ENCODE measurements at places on chromosomes 7 and 10.

DNA sequence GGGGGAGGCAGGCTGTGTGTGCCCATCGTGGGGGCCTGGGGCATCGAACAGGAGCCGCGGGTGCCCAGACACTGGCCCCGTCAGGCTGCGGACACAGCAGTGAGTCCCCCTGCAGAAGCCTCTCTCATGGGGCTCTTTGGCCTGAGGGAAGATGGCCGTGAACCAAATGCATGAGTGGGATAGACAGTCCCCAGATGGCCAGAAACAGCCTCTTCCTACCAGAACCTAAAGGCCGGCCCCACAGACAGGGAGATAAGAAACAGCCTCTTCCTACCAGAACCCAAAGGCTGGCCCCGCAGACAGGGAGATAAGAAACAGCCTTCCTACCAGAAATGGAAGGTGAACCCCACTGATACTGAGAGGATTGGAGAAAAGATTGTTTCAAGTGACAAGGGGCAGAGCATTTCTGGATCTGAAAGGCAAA lies 16.6 kb downstream of the IDI2 start:
- DNase-seq = no peak

GRCh38 chr7:44065431-44066110 lies at the start of gene PGAM2:
Gene PGAM2 (minus strand): TSS chr7:44065567. CDS start chr7:44065529, 38 bp downstream.
- DNase-seq = no peak

DNA sequence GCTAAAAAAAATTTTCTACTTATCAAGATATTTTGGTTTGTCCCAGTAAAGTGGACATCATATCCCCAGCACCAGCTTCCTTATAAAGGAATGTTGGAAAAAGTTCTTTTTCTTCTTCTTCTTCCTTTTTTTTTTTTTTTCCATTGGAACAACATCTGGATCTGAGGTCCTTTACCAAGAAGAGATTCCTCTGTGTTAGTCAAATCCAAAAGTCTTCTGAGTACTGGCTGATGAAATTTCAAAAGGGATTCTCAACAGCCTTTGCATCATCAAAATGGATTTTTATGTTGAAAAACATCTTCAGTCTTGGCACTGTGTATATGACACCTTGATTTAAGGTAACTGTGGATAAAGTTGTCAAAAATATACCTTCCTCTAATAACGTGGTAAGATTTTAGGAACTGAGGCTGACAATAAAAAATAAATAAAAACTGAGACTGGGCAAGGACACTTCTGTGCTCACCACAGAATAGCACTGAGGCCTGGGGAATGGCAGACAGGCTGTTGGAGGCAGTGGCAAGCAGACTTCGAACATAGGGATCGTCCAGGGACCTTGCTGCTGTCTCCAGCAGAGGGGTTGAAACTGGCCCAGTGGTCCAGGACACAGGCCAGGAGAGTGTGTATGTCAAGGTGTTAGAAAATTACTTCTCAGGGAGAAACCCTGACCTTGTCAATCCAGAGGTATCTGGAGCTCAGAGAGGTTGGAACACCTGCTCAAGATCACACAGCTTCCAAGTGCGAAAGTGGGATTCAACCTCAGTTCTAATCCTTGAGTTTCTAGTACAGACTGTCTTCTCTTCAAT lies 130.4 kb downstream of the PTPN20 start:
- no peak for DNase-seq

DNA sequence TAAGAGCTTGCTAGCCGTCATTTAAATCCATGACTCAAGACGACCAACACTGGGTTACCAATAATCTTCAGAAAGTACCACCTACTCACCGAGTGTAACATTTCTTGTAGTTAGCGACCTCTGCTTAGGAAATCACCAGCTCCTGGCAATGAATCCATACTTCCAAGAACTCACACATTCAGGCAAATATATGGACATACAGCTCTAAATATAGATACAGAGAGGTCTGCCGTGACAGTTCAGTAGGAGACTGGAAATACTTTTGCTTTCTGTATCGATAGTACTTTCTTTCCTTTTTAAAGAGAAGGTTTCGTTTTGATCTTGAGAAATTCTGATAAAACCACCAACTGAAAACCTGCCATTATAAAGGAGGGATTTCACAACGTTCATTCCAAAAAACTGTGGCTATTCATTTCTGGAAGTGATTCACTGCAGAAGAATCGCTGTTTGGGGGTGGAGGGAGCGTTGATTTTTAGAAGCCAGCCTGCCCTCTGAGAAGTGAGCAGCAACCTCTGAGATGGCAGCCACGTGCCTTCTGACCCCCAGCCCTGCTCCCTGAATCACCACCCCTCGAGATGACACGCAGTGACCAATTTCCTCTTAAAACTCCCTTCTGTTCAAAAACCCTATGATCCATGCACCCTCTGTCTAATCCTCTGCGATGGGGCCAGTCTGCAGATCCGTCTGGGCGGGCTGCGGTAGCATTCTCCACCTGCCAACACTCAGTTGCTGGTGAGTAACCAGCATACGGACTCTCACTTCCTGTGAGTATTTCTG lies 179.0 kb upstream of the KLF14 start:
- DNase-seq = peak; percentile 79

DNA sequence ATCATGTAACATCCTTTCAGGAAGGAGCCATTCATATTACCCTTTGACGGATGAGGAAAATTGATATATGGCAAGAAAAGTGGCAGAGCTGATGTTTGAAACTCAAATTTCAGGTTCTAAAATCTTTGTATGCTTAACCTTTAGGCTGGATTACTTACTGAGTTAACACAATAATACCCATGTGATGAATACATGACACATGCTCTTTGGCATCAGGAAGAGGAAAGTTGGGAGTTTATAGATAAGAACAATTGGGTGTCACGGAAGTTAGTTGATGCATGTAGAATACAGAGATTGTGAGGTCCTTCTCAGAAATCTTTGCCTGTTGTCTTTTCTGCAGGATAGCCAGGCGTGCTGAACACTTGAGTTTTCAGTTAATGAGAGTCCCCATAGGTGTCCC lies 572.1 kb upstream of the POM121L12 start:
- no peak for DNase-seq

- DNase-seq = no peak
Observed at GRCh38 chr10:28480628-28480965, 52.3 kb upstream of the WAC start.

DNA sequence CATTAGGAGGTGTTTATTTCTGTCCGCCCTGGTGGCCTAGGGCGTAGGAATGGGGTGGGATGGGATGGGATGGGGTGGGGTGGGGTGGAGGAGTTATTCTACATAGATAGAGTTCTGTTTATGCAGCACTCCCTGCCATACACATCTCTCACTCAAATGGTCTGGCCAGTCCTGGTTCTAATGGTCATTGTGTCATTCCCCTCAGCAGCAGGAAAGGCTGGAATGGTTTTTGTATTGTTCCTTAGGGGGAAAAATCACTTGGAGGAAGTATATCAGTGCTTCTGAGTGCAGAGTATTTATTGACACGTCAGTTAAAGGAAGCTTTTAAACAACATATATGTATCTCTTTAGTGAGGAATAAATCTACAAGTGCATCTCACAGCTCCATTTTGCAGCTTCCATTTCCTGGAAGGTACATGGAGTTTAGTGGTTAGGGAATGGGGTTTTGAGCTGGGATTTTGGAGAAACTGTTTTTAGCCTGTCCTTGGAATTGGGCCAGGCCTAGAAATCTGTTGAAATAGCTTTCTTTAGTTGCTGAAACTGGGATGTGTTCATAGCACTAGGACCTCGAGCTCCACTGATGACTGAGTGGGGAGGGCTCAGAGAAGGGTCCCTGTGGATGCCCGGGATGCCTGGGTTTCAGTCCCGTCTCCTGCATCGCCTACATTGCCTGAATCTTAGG lies 8.3 kb downstream of the TSPAN14 start:
- DNase-seq = no peak

GRCh38 chr7:27349621-27350020 lies 107.0 kb downstream of the EVX1 start:
- no peak for DNase-seq

DNA sequence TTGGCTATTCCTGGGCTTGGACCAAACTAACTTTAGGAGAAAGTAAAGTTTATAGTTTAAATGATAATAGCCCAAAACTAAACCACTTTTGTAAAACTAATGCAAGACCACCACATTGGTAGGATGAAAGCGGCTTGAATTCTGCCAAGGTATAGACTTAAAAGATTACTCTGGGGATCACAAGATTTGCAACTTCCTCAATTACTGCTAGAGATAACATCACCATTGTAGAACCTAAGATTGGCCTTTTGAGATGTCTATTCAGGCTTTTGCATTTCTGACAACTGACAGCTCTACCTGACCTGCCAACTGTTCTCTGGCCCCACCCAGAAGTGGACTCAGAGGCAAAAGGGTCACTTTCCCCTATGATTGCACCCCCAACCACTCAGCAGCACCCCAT lies 162.4 kb downstream of the TNS3 start:
- DNase-seq = no peak

GRCh38 chr7:112891698-112892097 lies 101.5 kb upstream of the TMEM168 start:
- DNase-seq = no peak

DNA sequence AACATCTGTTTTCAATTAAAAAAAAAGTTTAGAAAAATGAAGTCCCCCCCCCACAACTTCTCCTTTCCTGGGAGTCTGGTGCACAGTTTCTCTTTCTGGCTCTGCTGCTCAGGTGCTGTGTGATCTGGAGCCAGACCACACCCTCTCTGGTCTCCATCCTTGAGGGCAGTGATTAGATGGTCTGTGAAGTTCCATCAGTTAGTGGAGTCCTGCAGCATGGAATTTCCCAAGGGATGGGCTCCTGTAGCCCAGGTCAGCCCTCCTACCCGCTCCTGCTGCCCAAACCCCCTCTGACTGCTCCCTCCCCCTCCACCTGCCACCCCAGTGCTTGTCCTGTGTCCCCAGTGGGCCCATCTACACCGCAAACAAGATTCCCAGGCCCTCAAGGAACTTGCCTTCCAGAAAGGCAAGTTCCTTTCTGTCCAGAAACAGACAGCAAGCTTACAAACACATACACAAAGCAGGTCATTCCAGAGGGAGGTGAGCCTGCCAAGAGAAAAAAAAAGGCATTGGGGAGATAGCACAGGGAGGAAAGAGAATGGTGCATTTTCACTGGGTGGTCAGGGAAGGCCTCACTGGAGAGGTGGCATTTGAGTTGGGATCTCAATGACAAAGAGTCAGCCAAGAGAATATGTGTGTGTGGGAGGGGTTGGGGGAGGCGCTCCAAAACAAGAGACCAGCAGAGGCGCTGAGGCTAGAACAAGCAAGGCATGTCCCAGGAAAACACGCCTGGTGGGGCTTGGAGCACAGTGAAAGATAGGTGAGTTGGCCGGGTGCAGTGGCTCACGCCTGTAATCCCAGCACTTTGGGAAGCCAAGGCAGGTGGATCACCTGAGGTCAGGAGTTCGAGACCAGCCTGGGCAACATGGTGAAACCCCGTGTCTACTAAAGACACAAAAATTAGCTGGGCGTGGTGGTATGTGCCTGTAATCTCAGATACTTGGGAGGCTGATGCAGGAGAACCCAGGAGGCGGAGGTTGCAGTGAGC lies 49.5 kb upstream of the SLC29A3 start:
- DNase-seq = no peak

GRCh38 chr7:82615527-82615926 lies 171.9 kb upstream of the CACNA2D1 start:
- no peak for DNase-seq

DNA sequence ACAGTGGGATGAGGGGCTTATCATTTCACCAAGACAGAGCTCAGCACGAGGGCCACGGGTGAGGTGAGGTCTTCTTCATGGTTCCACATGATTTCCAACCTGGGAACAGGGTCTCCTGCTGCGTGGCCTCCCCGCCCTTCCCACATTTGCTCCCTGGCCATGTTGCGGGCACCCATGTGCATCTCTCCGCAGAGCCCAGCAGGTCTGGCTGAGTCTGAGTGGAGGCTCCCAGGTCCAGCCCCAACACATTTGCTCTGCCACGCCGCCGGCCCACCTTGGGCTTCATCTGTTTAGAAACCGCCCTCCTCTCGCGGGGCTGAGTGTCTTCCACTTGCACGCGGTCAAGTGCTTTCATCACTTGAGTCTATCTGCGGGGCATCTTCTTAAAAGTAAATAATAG lies 14.8 kb upstream of the PRKAR1B start:
- no peak for DNase-seq

DNA sequence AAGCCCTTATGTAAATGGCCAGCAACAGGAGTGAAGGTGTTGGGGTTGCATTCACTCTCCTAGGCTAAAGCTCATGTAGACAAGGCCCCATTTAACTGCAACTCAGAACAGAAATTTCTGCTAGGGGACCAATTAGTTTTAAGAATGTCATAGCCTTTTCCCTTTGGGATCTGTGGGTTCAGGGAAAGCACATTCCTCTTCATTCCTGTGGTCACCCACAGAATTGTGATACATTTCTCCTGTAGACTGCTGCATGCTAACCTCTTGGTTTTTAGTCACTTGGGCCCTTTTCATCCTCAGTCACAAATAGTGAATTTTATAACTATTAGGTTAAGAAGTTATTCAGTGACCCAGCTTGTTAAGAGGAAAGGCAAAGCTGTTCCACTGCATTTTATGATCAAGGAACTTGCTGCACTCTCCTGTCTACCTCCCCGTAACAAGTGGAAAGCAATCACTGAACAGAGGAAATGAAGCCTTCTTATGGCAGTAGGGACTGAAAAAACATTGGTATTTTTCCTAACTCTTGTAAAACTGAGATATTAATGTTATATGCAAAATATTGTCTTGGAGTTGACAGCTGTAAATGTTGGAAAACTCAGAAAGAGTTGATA lies 124.9 kb downstream of the SND1 start:
- no peak for DNase-seq

GRCh38 chr10:5285186-5285585 lies 79.6 kb upstream of the UCN3 start:
- DNase-seq = no peak

- no peak for DNase-seq
Observed at GRCh38 chr10:119466076-119466475, 76.4 kb downstream of the RGS10 start.

DNA sequence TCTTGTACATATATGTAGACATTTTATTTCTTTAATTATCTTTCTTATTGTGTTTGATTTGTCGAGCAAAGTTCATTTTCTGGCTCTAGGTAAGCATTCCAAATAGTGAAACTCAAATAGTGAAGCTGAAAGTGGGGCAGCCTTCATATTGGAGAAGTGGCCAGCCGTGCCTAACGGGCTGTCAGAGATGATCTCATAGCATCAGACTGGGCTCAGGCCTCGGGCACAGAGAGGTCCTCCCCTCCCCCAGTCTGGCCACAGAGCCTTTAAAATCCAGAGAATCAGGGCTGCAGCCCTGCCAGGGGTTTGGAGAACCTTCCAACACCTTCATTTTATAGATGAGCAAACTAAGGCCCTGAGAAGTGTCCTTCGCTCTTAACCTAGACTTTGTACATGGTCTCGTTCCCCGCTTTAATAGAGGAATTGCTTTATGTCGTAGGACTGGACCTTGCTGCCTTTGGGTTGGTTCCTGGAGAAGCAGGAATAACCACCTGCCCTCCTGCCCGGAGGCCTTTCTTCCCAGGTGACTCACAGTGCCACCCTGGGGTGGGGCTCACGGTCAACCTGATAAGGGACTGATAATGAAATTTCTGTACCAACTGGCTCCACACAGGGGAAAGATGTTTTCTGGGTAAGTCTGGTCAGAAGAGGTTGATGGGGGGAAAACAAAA lies 7.3 kb downstream of the TSPAN15 start:
- DNase-seq = no peak

DNA sequence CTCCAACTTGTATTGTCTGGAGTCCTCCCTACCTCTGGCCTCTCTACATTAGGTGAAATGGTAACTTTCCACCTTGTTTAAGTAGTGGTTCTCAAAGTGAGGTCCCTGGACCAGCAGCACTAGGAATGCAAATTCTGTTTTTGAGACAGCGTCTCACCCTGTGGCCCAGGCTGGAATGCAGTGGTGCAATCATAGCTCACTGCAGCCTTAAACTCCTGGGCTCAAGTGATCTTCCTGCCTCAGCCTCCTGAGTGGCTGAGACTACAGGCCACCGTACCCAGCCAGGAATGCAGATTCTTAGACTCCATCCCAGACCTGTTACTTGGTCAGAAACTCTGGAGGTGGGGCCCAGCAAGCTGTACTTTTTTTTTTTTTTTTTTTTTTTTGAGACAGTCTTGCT lies 6.8 kb upstream of the TBL2 start:
- DNase-seq = no peak
